ENCODE measurements at places on chromosomes 2 and 18. TPM values are rescaled to one million over a fixed set of nuclear protein-coding genes. Genes with fewer than 3 reads are reported as not detected.

DNA sequence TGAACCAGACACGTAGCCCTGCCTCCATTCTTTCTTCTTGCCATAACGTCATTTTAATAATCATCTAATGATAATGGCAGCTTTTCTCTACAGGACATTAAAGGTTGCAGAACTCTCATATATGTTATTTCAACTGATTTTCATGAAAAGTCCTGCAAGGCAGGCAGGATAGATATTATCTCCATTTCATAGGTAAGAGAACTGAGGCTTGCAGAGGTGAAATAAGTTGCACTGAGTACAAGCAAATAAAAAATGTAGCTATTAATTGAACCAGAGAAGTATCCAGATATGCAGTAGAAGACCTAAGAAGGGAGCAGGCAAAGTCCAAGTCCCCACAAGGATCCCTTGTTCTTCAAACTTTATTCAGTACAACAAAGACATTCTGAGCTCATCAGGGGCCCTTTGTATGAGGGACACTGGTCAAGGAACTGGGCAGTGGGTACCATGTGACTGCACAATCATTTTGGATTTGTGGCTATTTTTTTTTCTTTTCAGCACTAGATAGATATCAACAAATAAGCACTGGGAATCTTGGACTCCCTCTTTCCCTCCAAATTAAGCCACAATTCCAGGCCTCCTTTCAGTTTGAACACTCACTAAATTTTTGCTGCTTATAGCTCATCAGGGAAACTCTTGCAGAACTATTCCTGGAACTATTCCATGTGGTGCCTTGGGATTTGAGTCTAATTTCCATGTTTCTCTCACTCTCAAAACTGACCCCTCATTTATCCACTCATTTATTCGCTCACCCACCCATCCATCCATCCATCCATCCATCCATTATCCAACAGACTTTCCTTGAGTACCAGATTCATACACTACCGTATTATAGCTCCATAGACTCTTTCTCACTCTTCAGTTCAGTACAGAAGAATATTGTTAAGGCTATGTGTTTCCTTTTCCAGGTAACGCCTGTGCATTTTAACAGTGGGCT, 44.6 kb downstream of the APOB start:
- DNase-seq: no peak

GRCh38 chr2:102253140-102253752, 58.1 kb upstream of the IL1RL1 start:
- DNase-seq: no peak

DNA sequence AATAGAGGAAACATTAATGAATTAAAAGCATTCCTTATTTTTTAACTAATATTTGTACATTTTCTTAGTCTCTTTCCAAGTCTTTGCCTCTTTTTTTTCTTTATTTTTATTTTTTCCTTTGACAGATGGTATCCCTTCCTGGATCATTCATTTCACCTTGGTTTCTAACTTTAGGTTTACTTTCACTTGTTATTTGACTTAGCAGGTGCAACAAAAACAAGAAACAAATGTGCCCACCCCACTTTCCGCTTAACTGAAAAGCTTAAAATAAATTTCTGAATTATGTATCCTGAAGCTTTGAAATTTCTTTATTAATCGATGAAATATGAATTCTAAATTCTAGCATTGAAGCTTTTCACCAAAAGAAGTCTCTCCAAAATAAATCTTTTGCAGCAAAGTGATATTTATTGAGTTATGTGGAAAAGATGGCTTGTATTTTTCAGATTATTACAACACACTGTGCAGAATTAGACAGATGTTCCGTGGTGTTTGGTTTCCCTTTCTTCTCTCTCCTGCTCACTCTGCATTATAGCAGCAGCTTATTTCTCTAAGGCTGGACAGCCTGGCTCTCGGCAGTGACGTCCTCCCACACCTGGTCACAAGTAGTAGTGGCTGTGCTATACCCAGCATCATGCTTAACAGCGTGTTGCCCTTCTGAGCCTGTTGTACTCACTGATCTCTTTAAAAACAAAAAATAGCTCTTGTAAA, 99.1 kb upstream of the ZNF397 start:
- DNase-seq: no peak

- DNase-seq: no peak
Observed at GRCh38 chr2:30239986-30240752, 8.8 kb downstream of the LBH start.

DNA sequence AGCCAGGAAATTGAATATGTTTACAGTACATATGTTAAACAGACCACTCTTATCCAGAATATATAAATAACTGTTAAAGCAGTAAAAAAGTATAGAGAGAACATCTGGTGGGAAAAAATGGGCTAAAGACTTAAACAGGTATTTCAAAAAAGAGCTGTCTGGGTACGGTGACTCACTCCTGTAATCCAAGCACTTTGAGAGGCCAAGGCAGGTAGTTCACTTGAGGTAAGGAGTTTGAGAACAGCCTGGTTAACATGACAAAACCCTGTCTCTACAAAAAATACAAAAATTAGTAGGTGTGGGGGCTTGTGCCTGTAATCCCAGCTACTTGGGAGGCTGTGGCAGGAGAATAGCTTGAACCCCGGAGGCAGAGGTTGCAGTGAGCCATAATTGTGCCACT, 171.4 kb upstream of the FSIP2 start:
- no peak for DNase-seq

DNA sequence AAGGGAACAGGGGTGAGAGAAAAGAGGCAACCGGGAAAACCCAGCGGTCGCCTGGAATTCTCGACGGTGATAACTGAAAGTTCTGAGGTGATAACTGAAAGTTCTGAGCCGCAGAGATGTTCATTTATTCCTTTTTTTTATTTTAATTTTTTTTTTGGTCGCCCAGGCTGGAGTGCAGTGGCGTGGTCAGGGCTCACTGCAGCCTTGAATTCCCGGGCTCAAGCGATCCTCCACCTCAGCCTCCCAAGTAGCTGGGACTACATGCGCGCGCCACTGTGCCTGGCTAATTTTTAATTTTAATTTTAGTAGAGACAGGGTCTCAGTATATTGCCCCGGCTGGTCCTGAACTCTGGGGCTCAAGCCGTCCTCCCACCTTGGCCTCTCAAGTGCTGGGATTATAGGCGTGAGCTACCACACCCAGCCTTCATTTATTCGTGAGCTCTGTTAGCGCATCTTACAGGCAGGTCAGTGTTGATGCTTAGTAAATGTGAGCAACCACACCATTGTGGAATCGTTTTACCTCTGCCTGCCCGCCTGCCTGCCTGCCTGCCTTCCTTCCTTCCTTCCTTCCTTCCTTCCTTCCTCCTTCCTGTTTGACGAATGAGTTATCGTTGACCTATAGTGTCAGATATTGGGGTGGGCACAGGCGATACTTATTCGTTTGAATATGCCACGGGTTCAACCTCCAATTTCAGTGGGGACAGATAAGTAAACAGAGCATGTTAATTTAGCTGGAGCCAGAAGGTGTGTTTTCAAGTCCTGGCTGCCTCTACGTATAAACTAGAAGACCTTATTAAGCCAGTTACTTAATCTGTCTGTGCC, 557 bp upstream of the E2F6 start:
- no peak for DNase-seq

DNA sequence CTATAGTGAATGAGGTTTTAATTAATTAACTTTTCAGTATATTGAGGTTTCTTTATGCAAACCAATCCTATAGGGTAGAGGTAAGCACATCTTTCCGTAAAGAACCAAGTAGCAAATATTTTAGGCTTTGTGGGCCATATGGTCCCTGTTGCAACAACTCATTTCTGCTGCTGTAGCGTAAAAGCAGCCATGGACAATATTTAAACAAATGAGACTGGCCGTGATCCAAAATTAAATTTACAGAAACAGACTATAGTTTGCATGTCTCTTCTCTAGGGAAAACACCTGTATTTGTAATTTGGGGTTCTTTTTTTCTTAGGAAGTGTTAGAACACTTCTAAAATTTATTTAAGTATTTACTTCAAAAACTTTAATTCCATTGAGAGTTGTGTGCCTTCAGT, 104.3 kb downstream of the KYNU start:
- DNase-seq: no peak

DNA sequence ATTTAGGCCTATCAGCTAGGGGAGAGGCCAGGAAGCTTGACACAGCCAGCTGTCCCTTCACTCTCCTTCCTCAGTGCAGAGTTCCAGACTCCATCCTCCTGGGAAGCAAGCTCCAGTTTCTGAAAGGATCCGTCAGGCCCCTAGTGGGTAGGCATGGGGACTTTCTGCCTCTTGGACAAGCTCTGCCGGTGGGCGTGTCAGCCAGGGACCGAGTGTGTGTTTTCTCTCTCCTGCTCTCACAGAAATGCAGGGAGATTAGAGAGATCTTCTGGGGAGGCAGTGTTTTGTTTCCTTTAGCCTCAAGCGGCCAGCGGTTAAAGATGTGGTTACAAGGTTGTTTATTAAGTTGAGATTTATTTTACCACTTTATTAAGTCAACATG, 29.9 kb upstream of the OTOS start:
- peak; percentile 33 for DNase-seq

DNA sequence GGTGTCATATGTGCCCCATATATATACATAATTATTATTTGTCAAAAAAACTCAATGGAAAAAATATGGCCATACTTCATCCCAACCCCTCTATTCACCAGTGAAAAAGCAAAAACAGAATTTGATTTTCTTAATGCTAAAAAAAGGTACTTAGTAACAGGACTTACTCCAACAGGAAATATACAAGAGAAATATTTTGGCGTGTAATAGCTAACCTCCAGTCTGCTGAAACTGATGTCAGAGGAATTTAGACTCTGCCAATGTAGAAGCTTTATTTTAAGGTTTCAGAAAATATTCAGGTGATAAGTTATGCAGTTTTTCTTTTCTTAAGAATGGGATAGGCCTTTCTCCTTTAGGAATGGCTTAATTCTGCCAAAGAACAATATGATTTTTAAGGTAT, 72.6 kb downstream of the TMEFF2 start:
- DNase-seq: no peak

DNA sequence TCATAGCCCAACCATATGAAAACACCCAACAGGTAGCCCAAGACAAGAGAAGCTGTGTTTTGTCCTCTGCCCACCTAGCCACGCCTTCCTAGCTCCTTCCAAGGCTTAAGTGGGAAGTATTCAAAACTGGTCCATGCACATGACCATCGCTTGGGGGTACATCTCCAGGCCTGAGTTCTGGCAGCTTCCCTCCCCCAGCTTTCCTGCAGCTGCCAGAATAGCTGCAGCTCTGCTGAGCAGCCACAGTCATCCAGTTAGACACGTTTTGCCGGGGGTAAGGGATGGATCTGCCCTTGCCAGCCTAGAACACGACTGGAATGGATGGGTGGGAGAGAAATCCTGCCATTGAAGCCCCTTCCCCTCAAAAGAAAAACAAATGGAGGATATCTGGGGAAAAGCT, 166.8 kb downstream of the NRP2 start:
- DNase-seq: no peak

DNA sequence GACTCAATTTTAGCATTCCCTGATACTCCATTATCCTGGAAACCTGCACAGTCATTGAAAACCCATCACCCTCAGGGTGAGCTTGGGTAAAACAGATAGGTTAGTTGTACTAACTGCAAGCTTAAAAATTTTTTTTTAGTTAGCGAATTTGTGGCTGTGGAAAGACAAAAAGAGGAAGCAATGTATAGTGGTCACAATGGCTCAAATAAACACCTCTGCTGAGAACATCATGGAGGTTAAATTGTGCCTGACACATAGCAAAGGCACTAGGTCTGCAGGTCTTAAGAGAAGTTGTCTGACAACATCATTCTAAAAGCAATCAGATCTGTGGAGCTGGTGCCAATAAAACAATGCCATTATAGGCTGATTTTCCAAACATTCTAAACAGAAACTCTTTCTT, 84.4 kb upstream of the CAVIN2 start:
- DNase-seq: no peak

DNA sequence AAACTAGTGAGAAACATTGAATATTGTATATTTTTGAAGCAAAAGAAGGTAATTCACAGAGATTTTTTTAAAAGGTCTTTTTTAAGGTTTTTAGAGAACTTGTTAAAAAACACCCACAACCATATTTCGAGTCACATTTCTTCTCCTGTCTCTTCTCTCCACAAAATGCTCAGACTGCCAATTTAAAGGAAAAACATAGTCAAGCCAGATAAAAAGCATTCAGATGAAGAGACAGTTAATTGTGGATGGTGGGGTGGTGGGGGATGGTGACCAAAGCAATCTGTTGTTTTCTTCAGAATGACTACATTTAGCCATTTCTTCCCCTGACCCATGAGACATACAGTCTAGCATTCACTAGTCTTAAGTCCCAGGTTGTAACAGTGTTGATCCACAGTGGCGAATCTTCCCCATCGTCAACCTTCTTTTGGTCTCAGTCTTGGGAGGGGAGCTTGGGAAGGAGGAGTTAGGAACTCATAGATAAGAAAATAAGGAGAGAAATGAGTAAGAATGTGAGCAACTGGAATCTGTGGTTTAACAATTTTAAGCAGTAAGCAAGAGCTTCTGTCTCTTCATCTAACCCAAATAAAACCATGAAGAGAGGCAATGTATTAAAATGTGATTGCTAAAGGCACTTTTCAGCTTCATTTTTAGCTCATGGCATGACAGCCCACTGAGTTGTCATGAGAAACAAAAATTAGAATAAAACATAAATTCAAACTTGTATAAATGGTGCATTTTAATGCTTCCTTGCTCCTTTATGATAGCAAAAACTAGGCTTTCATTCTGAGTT, 413.7 kb upstream of the FSHR start:
- DNase-seq: no peak

- no peak for DNase-seq
Observed at GRCh38 chr18:78820161-78820834, 159.3 kb upstream of the SALL3 start.

DNA sequence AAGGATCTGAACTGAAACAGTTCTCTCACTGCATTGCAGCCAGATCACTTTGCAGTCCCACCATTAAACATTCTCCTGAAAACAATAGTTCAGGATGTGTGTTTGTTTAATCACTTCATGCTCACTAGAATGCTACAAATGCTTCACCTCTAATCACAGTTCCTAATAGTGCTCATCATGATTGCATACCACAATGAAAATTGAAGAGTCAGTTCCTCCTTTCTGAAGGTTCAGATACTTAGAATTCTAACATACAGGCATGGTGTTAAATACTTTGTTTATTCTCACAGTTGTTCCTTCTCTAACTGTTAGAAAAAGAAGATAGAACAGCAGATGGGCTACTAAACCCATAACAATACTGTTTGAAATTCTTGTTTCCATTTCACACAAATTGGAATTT, 622.3 kb upstream of the ACVR2A start:
- DNase-seq: no peak

ATRAID gene
- polyA plus RNA-seq: 166 TPM

COX7A2L gene
- 178 TPM for polyA plus RNA-seq

APLF gene
- 3.7 TPM for polyA plus RNA-seq

GATA6 gene
- 7.2 TPM for polyA plus RNA-seq

CD8B gene
- polyA plus RNA-seq: 0.27 TPM

ANKRD62 gene
- polyA plus RNA-seq: 0.07 TPM

ANKRD29 gene
- 0.58 TPM for polyA plus RNA-seq

PSMA8 gene
- not detected for polyA plus RNA-seq
